ENCODE measurements at places on chromosomes 2 and 18.
A peak's percentile ranks its signal among the peaks of the same experiment; 100 is the strongest.

DNA sequence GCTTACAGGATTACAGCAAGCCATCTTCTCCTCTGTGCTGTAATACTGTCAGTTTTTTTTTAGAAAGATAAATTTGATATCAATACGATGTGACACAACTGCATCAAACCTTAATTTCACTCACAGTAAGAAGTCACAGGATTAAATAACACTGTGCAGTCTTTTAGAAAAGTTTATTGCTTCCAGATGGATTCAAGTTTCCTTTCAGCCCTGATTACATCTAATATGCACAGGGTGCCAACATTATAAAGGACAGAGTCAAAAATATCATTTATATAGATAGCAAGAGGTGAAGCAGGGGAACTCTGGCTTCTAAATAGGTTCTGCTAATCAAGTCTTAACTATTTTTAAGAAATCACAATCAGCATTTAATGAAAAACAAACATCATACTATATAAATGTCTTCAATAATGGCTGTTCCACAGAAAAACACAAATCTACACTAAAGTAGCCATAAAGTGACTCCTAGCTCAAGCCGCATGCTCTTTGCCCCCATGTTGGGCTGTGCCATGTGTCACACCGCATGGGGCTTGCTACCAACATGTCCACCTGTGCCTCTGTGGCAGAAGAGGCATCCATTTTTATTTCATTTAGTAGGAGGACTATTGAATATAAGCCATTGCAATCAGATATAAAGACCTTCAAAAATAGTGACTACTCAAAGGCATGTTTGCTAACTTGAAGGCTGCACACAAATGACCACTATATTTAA is 35.0 kb downstream of the CERKL start:
- no peak for DNase-seq

- no peak for DNase-seq
Measured at GRCh38 chr18:2926528-2926927, 79.7 kb downstream of the EMILIN2 start.

DNA sequence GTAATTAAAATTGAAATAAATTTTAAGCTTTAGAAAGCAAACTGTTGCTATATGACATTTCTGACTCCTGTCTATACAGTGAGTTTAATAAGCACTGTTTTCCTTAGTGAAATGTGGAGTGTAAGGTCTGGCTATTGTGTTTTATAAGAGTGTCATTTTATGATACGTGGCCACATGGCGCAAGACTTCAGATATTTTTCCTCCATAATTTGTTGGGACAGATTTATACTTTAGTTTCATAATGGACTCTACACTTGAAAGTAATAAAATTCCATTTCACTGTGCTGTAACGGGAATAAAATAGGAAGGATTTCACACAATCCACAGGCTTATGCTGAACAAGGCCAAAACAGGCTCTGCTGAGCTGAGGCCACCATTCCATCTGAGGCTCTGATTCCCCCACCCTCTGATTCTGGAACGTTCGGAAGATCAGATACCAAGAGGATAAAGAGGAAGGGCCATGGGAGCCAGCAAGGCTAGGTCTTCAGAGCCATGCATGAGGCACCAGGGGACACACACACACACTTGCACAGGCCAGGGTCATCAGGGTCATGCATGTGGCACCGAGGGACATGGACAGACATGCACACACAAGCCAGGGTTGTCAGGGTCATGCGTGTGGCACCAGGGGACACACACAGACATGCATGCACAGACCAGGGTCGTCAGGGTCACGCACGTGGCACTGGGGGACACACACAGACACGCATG is 35.6 kb downstream of the HDAC4 start:
- no peak for DNase-seq

DNA sequence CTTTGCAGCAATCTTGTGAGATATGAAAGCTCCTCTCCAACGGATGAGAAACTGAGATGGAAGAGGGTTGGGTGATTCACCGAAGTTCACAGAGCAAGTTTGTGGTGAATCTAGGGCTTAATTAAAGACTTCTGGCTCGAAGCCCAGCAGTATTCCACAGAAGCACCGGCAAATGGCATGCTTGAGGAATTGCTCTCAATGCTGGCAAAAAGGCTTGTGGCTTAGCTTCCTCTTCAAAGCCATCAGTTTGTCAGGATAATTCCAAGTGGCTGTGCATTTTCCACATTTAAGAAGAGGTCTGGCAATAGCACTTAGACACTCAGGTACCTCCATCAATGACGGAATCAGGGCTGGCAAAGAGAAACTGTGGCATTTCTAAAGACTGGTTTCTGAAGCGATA is 98.7 kb upstream of the SLC66A3 start:
- DNase-seq = peak; percentile 16

DNA sequence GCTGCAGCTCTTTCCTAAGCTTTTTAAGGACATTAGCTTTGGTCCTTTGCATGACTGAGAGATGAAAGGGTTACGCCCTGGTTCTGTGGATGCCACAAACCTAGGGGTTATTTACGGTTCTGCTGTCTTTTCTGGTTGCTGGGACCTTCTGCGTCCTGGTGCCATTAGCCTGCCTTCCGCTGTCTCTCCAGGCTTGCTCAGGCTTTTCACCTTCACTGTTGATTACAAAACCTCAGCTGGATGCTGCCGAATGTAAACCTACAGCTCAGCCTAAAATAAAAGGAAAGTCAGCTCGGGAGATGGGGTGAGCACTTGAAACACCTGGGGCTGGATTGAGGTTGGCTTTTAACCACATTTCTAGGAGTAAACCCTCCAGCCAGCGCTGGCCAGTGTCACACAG is 130.9 kb upstream of the ARHGAP28 start:
- DNase-seq = no peak

DNA sequence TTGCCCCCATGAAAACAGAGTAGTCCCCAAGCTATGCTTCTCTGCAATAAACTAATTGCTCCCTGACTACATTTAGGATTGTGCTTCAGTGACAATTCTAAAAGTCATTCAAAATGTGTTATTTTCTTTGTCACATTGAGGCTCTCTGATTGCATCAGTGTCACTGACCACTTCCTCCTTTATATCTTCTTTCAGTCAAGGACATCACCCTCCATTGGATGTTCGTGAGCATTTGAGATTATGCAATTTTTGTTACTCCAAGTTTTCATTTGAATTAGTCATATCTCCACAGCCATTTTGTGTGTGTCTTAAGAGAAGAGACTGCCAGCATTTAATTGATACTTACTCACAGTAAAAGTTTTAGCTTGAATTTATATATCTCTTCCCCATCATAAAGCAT is 780.8 kb upstream of the GCFC2 start:
- DNase-seq = no peak

DNA sequence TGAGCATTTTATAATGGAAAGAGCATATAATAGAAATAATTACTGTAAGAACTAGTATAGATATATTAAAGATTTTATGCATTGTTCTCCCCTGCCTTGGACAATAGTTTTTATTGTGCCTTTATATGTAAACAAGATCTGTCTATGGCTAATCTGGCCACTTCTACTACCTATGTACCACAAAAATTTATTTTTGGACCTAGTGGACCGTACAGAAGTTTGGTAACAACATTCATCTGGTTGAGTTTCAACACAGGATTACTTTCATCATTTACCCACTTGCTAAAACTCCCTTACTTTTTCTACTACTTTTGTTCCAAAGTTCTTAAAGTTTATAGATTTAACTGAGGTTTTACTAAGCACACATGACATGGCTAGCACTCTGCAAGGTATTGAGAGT is 13.2 kb upstream of the MYOM1 start:
- DNase-seq = no peak

GRCh38 chr2:47719099-47719498 is 63.8 kb upstream of the MSH6 start:
- DNase-seq = no peak

GRCh38 chr2:241865957-241866789 is 3.4 kb upstream of the RTP5 start:
- DNase-seq = no peak

DNA sequence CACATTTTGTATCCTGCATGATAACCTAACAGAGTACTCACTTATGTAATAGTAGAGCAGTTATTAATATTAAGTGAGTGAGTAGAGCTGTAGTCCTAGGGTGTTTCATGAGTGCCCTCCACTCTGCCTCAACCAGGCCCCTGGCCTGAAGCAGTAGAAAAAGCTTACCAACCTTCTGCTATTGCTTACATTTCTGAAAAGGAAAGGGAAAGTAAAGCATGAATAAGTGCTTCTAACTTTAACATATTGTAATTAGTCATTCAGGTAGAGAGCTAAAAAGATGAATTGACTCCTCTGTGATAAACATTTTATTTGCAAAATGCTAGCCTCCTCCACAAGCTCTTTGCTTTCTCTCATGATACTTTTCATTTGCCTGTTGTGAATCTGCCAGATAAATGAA is 94.7 kb upstream of the RPE start:
- DNase-seq = no peak

- no peak for DNase-seq
Measured at GRCh38 chr2:120620025-120620793, 115.5 kb upstream of the GLI2 start.

- no peak for DNase-seq
Measured at GRCh38 chr2:182618672-182619079, 97.4 kb upstream of the DNAJC10 start.

- peak; percentile 94 for DNase-seq
Measured at GRCh38 chr2:10036095-10036884, 7.1 kb upstream of the KLF11 start.

DNA sequence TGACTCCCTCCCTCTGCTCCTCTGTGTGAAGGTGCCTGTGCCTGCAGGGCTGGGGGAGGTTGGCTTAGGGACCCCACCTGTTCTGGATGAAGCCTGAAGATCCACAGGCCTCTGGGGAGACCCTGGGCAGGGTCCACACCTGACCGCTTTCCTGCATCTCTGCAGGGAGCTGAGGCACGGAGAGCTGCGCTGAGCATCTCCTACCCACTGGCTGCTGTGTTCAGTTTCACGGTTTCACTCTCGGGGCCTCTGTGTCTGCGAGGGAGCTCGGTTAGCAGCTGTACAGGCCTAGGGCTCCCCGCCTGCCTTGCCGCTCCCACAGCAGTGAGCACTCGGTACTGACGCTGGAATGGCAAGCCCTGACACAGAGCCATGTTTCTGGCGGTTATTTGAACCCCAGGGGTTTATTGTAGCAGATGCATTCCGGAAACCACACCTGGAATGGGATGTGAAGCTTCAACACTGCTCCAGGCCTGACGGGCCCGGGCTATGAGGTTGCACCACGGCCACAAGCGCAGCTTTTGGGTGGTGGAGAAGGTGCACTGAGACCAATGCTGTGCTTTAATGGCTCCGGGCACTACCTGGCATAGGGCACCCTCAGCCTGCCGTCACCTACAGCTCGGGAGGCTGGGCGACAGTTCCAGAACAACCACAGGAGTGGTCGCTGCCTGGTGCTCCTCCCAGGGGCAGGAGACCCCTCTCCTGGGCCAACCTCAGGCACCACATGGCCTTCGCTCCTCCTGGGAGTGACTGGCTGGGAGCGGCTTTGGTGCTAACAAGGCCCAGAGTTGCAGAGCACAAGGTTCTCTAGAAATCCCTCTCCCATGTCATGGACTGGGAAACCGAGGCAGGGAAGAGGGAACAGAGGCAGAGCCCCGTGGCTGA is 257.9 kb downstream of the NDUFA10 start:
- no peak for DNase-seq

- DNase-seq = no peak
Measured at GRCh38 chr2:3674066-3674845, 16.3 kb downstream of the ALLC start.

DNA sequence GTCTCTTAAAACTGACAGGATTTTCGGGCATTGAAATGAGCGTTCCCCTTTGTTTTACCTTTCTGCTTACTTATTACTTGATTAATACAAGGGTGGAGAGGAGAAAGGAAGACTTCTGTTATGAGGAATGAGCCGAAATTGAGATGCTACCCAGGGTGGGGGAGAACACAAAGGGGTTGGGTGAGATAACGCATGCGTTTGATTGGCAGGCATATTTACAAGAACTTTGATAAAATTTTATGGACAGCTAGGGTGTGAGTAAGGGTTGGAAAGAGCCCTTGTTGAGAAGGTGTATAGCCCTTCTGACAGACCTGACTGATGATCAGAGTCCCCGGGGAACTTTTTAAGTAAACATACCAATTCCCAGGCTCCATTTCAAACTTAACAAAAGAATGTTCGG is 1.8 kb downstream of the RNF138 start:
- DNase-seq = no peak

DNA sequence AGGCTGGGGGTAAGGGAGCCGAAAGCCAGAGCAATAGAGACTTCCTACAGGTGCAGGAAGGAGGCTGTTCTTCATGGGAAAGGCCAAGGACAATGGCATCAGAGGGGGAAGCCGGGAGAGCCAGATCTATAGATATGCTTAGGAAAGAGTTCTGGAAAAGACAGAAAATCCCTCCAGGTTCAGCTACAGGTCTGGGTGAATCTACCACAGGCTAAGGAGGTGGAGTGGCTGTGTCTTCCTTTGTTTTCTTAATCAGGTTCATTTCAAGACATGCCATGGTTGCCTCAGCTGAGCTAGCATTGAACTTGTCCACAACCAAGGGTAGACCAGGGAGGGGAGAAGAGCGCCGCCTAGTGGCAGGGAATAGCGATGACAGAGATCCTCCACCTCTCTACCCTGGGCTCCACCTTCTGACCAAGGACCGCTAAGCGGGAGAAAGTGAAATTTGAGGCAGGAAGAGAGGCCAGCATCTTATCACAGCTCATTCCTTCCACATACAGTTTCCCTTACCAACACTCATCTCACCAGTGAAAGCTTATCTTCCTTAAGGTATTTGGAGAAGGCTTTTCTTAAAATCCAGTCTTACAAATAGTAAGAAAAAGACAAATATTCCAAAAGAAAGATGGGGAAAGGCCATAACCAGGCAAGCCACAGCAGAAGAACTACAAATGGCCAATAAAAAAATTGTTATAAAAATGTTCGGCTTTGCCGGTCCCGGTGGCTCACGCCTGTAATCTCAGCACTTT is 74.2 kb downstream of the VIT start:
- no peak for DNase-seq

DNA sequence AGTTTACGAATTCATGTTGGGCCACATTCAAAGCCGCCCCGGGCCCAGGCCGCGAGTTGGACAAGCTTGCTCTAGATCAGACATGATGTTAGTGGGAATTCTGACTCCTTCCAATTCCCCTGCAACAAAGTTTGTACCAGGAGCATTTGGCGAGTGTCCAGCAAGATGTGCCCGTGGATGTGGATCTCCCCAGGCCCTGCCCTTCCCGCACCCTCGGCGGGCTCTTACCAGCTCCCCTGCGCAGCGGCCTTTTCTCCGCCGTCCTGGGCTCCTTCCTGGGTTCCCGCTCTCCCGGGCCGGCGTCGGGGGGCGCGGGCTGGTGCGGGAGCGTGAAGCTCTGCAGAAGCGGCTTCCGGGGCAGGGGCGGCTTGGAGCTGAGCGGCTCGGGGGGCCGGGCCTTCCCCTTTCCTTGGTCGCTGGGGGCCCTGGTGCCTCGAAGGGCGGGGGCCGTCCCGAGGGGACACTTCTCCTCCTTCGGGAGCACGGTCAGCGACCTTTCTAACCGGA is 90.8 kb upstream of the MGAT4A start:
- no peak for DNase-seq

GRCh38 chr2:64359171-64359891 is 94.6 kb upstream of the LGALSL start:
- no peak for DNase-seq
